Frontal cortex (tissue), 4 donors: ENCODE measurements at places on chromosomes 11 and 22. TPM values are rescaled to one million over a fixed set of nuclear protein-coding genes. Genes with fewer than 3 reads are reported as not detected.

- DNase-seq, result no peak
Observed at GRCh38 chr11:46381819-46382645, 563 bp downstream of the MDK start.

DNA sequence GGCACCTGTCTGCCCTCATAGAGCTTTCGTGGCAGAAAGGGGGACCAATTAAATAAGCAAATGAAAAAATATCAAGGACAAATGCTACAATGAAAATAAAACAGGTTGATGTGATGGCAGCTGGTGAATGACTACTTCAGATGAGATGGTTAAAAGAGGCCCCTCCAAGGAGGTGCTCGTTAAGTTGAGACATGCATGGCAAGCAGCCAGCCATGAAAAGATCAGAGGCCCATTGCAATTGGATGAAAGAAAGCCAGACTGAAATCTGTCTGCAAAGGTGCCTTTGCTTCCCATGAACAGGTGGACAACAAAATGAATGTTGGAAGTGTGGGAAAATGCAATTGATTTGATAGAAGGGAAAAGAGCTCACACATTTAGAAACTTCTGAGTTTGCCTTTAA lies 848 bp upstream of the TRPC6 start:
- no peak for DNase-seq

DNA sequence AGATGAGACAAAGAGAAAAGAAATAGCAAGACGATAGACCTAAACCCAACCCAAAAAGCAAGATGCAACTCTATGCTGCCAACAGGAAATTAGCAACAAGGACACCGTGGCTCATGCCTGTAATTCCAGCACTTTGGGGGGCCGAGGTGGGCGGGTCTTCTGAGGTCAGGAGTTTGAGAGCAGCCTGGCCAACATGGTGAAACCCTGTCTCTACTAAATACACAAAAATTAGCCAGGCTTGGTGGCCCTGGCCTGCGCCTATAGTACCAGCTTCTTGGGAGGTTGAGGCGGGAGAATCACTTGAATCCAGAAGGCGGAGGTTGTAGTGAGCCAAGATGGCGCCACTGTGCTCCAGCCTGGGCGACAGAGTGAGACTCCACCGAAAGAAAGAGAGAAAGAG lies 24.3 kb upstream of the IL10RA start:
- DNase-seq, result no peak

GRCh38 chr11:126350836-126351235 lies 4.7 kb upstream of the ST3GAL4 start:
- DNase-seq, result no peak

DNA sequence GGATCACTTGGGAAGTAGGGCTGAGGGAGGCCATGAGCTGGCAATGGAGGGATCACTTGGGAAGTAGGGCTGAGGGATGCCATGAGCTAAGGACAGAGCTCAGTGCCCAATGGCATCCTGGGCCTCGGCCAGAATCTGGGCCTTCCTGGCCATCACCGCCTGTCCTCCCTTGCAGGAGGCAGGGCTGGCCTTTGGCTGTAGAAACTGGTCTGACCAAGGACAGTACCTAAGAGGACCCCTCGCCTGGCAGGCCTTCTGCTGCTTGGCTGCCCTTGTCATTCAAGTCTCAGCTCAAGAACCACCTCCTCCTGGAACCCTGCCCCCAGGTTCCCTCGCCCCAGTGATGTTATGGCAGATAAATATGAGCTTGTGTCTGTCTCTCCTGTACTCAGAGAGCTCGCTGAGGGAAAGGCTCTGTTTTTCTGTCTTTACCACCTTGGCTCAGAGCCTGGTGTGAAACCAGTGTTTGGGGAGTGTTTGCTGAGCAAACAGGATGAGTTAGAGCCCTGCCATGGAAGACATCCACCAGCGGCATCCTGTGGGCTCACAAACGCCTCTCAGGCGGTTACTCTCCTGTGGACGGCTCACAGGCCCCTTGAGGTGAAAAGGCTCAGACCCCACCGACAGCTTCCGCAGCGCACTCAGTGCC lies 19.3 kb upstream of the RASL10A start:
- DNase-seq, result no peak

GRCh38 chr11:61045271-61045670 lies 57.0 kb upstream of the CD5 start:
- no peak for DNase-seq

GRCh38 chr11:2769409-2770095 lies 69.8 kb upstream of the KCNQ1OT1 start:
- DNase-seq, result no peak

DNA sequence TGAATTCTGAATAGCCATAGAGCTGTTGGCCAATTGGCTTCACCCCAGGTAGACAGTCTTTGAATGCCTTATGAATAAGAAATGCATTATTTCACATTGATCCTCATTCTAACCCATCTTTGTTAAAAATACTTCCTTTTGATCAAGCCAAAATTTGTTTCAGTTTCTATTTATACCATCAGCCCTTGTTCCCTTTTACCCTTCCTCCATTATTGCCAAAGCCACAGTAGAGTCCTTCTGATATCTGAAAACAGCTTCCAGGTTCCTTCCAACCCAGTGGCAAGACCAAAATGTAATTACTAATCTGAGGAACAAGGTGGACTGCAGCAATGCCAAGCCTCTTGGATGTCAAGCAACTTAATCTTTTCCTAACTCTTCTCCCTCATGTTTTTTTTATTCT lies 458.8 kb downstream of the BUD13 start:
- DNase-seq, result no peak

DNA sequence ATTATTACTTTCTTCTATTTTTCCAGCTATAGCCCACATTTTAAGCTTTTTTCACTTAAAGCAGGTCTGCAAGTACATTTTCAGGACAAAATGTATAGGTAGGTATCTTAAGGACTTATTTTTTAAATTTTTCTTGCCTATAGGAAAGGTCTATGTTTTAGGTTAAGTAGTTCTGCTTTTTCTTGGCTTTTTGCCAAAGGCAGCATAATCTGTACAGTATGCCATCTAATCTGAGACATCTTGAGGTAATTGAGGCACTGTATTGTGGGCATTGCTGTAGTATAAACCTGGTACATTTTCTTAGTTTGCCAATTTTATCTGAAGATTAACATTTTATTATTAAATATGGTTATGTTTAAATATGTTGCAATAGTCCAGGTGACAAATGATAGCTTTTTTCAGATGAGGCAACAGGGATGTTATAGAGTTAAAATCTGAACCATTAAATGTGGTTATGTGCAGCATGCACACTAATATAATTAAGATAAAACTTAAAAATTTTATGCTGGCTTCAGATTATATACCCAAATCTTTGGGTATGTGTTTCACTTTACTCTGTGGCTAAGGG lies 42.9 kb downstream of the QSER1 start:
- DNase-seq, result no peak

- no peak for DNase-seq
Observed at GRCh38 chr11:93407777-93408401, 77.3 kb downstream of the DEUP1 start.

- DNase-seq, result no peak
Observed at GRCh38 chr11:130725421-130726233, 190.7 kb downstream of the SNX19 start.

DNA sequence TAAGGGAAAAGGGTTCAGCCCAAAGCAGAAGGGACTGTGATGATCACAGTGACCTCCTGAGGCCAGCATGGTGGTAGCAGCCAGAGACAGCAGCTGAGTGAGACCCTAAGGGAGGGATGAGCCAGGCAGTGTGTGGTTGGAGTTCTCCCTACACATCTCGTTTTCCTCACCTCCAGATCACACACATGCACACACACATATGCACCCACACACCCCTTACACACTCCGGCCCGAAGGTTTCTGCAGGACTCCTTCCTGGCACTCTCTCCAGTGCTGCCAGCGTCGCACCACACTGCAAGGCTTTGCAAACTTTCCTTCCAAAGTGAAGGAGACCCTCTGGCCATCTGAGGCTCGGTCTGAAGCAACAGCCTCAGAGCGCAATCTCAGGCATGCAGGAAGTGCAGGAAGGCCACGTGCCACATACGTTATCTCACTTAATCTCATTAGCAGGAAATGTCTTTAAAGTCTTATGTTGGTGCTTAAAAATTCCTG lies 26.9 kb upstream of the TP53I11 start:
- DNase-seq, result no peak

DNA sequence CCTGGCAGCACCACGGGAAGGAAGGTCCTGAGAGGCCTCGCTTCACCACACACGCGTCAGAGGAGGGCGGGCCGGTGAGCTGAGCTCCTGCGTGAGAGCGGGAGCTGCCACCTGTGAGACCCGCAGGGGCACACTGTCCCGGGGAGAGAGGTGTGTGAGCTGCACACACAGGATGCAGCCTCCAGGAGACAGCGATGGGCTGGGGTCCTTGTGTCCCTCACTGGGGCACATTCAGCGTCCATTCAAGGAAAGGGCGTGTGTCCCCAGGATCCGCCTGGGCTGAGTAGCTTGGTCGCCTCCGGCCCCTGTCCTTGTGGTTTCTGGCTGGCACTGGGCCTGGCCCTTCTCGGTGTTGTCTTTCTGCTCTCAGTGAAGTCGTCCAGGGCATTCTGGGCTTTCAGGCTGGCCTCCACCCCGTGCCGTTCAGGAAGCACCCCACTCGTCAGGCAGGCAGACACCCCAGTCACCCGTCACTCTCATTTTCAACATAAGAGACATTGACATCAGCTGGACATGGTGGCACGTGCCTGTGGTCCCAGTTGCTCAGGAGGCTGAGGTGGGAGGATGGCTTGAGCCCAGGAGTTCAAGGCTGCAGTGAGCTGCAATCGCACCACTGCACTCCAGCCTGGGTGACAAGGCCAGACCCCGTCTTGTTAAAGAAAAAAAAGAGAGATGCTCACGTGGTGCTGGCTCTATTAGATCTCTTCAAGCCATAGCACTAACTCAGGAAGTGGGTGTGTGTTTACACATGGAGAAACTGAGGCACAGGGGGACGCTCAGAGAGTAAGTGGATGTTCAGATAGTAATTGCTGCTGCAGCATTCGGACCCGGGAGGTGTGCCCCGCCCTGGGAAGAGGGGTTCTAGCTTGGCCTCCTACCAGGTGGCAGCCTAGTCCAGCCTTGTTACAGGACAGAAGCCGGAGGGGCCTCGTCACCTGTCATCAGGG lies 1081.6 kb downstream of the BRD1 start:
- DNase-seq, result no peak

DNA sequence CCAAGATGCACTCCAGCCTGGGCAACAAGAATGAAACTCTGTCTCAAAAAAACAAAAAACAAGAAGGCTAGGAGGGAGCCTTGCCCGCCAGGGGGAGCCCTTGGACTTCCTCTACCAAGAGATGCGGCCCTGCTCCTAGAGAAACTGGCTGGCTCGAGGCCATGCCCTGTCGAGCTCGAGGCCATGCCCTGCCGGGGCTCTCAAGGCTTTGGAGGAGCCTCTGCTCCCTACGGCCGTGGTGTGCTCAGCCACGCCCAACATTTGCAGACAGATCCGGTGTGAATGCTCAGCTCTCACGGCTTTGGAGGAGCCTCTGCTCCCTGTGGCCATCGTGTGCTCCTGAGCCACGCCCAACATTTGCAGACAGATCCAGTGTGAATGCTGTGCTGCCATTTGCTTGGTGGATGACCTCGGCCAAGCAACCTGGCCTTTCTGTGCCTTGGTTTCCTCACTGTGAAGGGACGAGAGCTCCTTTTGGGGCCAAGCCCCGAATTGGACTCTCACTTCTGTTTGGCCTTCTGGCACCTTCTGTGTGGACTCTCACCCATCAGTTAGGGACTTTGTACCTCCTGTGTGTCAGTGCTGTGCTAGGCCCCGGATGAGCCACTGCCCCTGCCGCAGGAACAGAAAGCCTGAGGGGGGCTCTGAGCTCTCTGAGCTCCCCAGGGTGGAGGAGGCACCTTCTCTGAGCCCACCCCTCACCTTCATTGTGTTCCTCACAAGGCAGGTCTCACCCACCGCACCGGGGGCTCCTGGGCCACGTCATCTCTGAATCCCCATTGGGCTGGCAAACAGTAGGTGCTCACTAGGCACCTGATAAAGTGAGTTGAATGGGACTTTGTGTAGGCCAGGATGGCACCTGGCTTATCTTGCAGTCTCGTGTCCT lies 14.1 kb downstream of the C11orf24 start:
- peak; percentile 66 for DNase-seq

DNA sequence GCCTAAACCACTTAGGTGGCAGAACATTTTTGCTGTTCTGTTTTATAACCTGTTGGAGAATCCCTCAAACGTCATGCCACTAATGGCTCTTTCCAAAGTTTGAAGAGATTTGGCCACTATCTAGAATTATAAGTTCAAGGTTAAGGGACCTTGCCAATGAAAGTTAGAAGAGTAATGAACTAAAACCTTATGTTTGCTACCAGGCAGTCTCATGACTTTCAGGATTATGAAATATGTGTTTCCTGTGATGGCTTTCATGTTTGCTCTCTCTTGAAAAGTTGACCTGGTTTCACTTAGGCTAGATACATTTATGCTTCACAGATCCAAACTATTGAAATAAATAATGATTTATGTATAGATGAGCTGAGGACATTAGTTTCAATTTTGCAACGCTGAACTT lies 340.0 kb downstream of the LRRC4C start:
- DNase-seq, result no peak

GRCh38 chr22:48240148-48240934 lies 1477.9 kb downstream of the TBC1D22A start:
- no peak for DNase-seq

- no peak for DNase-seq
Observed at GRCh38 chr11:118699506-118700220, 20.2 kb upstream of the TREH start.

DNA sequence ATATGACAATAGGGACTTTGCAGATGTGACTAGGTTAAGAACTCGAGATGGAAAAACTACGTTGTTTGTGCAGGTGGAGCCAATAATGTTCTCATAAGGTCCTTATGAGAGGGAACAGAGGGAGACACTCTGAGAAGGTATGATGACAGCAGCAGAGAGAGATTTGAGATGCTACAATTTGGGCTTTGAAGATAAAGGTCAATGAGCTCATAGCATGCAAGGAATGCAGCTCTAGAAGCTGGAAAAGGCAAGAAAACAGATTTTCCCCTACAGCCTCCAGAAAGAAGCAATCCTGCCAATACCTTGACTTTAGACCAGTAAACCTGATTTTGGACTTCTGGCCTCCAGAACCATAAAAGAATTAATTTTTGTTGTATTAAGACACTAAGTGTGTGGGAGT lies 21.1 kb downstream of the FAM76B start:
- DNase-seq, result no peak

- no peak for DNase-seq
Observed at GRCh38 chr22:44111562-44112155, 69.1 kb upstream of the PARVG start.

Gene OR8G5
- not detected for total RNA-seq

Gene LMO2
- 17.1 TPM for total RNA-seq

Gene RAG1
- 0.41 TPM for total RNA-seq

Gene P2RY2
- not detected for total RNA-seq

Gene GLB1L3
- total RNA-seq, result 0.41 TPM

Gene RIC3
- 42.4 TPM for total RNA-seq

Gene CCDC73
- not detected for total RNA-seq

Gene MRPL11
- 17.1 TPM for total RNA-seq

Gene BDNF
- total RNA-seq, result 12.6 TPM
